Hepatocyte (in vitro differentiated cells): ENCODE measurements at places on chromosomes 4 and X. TPM values are rescaled to one million over a fixed set of nuclear protein-coding genes. Genes with fewer than 3 reads are reported as not detected.

GRCh38 chr4:140096483-140096861 lies 57.5 kb downstream of the MAML3 start:
- no peak for DNase-seq
- H3K4me1 ChIP-seq, result peaks cover 72% of the 10 kb centered on the region
- peak overlapping the region; percentile 86 for H3K27ac ChIP-seq
- no peak overlapping the region for H3K4me3 ChIP-seq

- DNase-seq, result peak; percentile 18
- H3K4me3 ChIP-seq, result peak overlapping the region; percentile 57
- H3K27ac ChIP-seq, result no peak overlapping the region
- peaks cover 20% of the 10 kb centered on the region for H3K27me3 ChIP-seq
- H3K4me1 ChIP-seq, result no peaks in the 10 kb centered on the region
Observed at GRCh38 chr4:183906739-183907651, 1.9 kb downstream of the STOX2 start.

The DMP1 gene
- total RNA-seq, result not detected in 2 replicates

The GABRE gene
- total RNA-seq, result 15.1 and 15.5 TPM in 2 replicates

DNA sequence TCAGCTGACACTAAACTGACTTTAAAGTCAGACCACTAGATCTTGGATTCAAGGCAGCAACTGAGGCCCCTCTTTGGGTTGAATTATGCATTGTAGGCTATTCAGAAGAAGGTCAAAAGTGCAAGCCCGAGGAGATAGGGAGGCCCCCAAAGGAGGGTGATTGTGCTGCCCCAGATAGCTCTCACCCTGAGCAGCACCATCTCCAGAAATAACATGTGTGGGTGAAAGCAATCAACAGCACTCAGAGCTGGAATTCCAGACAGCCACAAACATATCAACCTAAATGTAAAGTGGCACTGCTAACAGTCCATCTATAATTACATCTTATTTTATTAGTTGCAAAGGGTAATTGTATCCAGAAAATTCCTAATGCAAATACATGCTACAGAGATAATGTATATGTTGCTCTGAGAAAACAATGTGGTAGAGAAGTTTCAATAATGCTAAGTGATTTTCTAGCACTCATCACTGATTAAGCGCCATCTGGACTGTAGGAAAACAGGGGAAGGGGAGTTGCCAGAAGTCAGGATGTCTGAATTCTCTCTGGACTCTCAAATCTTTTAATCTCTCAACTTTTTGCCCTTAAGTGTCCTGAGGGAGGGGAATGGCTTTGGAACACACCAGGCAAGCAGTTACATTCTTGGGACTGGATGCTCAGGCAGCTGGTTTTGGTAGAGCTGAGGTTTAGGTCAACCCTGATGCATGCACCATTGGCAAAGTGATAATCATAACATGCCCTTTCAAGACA lies 61.8 kb upstream of the SFRP2 start:
- DNase-seq, result no peak
- no peak overlapping the region for H3K4me3 ChIP-seq
- no peaks in the 10 kb centered on the region for H3K27me3 ChIP-seq
- H3K36me3 ChIP-seq, result no peaks in the 10 kb centered on the region
- no peaks in the 10 kb centered on the region for H3K4me1 ChIP-seq
- H3K27ac ChIP-seq, result no peak overlapping the region

- no peak for DNase-seq
- H3K27me3 ChIP-seq, result no peaks in the 10 kb centered on the region
- no peak overlapping the region for H3K27ac ChIP-seq
- H3K4me1 ChIP-seq, result peaks cover 2% of the 10 kb centered on the region
Observed at GRCh38 chr4:153005899-153006381, 69.8 kb downstream of the FHDC1 start.

DNA sequence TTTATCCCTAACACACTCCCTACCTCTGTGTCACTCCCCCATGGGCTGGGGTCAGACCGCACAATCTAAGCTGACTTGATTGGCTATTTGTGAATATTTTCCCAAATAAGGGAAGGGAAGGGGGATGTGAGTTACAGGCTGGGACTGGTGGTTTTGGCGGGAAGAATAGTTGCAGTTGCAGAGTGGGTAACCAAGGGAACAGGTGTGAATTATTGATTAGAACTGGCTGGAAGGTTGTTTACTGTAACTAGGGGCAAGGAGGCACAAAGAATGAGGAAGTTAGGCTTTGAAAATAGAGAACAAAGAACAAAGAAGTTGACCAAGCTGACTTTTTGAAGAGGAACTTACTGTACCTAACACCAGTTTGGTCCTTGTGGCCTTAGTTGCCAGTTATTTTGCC lies 88.0 kb upstream of the XAGE2 start:
- no peaks in the 10 kb centered on the region for H3K36me3 ChIP-seq
- no peak overlapping the region for H3K4me3 ChIP-seq
- DNase-seq, result no peak

DNA sequence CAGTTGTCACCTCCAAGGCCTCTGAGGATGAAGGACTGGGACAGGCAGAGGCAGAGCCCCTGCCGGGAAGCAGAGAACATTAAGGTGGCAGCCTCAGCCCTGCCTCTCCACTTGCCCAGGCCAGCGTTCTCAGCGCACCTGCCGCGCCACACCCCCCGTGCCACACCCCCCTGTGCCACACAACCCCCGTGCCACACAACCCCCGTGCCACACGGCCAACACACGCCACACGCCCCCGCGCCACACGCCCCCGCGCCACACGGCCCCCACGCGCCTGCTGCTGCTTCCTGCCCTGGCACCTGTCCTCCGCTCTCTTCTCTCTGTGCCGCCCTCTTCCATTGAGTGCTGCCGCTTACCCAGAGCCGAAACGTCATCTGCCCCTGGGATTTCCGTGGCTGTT lies 58.0 kb upstream of the ZFP42 start:
- H3K27ac ChIP-seq, result no peak overlapping the region
- H3K27me3 ChIP-seq, result no peaks in the 10 kb centered on the region
- H3K4me1 ChIP-seq, result no peaks in the 10 kb centered on the region
